ENCODE measurements at places on chromosomes 2 and 18.

DNA sequence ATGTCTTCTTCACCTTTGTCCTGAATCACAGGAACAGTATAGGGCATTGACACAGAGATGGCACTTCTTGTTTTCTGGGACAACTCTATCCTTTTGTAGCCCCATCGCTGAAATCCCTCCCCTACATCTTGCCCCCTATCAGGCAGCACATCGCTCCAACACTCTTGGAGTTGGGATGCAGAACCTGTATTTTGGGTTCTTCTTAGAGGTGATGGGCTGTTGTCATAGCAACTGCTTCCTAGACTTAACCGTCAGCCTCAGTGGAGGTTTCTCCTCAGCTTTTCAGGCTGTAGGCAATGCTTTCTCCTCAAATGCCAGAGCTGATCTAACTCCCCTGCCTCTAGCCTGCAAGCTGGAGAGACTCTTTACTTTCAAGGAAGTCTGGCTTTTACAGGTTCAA lies 99.9 kb upstream of the SPRED2 start:
- DNase-seq, result no peak

- DNase-seq, result peak; percentile 26
Observed at GRCh38 chr2:97754690-97755346, 41.4 kb downstream of the ZAP70 start.

- no peak for DNase-seq
Observed at GRCh38 chr2:150147889-150148683, 339.4 kb downstream of the RND3 start.

DNA sequence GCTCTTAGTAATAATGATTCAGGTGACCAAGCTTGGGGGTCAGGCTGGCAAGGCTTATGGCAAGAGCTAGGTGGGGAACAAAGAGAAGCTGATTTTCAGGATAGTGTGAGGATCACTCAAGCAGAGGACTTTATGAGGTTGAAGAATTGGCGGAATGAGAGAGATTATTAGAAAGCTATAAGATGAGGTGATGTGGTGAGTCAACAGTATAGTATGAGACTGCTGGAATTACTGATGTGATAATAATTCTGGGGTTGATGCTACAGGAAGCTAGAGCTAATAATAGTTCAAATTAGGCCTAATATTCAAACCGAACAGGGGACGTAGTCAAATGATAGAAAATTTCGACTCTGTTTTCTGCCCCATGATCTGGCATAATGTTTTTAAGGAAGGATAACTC lies 2115.3 kb upstream of the PIK3C3 start:
- DNase-seq, result no peak

DNA sequence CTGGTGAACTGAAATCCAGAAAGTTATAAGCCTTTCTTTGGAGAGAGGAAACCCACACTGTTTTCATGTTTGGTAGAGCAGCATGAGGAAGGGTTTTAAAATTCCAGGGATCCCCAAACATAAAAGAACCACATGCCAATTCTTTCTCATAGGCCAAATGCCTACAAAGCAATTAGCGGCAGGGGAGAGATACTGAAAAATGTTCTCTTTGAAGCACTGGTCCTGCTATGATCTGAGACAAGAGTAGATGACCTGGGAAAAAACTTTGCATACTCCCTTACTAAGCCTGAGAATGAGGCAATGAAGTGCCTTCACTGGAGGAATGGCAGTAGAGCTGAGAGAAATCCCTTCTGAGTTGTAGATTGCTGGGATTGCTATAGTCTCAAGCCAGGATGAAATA lies 1261.7 kb downstream of the DSC3 start:
- no peak for DNase-seq

GRCh38 chr2:55986700-55987440 lies 63.3 kb upstream of the EFEMP1 start:
- DNase-seq, result no peak

GRCh38 chr2:71597756-71598155 lies 144.4 kb downstream of the DYSF start:
- no peak for DNase-seq

GRCh38 chr2:234433201-234433600 lies 63.7 kb downstream of the ARL4C start:
- no peak for DNase-seq

DNA sequence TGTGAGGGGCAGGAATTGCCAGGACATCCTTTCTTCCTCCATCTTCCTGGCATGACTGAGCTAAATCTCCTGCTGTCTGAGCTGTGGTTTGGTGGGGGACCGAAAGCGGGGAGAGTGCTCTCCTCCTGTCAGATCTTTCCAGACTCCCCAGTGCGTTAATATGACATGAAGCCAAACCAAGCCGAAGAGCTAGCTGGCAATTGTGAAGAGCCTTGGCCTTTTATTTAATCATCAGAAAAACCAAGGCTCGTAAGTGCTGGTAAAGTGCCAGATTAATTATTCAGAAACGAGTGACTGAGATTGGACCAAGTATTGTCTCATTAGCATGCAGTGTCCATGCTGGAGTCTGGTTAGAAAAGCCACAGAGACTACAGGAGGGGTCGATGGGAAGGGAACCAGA lies 14.5 kb upstream of the LRPPRC start:
- no peak for DNase-seq

DNA sequence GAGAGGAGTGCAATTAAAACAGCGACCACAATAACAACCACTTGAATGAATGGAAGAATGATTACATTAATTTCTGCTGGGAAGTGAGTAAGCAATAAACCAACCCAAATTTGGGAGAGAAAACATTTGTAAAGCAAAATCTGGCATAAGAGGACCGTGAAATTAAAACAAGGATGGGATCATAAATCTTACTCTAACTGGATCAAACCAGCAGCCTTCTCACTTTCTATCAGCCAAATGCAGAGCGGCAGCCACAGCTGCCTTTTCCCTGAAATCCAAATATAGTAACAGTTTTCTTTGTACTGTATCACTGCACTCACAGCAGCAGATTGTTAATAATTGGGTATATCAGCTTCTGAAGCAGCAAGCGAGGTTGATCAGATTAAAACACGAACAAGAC lies 245.2 kb upstream of the REG3G start:
- no peak for DNase-seq

DNA sequence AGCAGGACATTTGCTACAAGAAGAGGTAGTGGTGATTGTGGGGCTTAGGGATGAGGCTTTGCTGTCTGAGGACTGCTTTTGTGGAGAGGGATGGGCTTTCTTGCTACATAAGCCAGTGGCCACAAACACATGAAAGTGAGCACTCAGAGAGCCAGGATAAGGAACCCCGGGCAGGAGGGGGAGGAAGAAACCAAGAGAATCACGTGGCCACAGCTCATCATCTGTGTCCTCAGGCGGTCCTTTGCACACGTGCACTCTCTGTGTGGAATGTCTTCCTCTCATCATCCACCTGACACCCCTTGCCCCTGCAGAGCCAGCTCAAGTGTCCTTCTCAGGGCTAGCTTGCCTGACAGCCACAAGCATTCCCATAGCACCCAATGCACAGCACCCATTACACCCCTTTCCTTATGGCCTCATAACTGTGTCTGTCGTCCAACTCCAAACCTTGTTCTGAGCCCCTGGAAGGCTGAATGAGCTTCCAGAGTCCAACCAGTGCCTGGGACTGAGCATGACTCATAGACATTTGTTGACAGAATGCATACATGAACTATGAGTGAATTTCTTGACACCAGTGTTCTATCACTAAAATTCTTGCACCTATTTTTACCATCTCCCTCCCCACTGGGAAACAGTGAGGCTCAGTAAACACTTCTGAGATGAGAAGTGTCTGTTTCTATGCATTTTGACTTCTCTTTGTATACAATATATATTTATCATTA lies 398.3 kb downstream of the ALK start:
- no peak for DNase-seq

DNA sequence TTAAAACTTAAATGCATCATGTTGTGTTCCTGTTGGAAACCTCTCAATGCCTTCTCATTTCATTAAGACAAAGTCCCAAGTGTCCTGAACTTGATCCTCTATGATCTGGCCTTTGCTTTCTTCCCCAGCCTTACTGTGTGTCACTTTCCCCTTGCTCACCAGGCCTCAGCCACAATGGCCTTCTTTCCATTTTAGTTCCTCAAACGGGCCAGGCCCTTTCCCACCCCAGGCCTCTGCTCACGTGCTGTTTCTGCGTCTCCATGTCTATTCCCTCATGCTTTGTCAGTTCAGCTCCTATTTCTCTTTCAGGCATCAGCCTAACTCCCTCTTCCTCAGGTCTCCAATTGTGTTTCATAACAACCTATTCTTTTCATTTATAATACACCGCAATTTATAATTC lies 19.5 kb downstream of the CXCR4 start:
- DNase-seq, result no peak

DNA sequence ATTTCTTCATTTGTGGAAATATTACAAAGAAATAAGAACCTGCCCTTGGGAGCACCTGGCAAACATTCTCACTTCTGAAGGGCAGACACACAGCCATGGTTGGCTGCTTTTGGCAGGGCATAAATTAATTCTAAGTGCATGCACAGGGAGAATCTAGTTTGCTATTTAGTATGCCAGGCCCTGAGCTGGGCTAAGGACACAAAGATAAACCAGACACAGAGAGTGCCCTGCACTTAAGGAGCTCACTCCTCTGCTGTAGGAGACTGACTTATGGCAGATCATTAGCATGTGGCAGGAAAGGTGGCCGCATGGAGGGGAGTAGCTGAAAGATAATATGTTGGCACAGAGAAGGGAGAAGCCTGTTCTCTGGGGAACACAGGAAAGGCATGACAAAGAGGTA lies 367.0 kb downstream of the LPIN1 start:
- DNase-seq, result no peak
